ENCODE measurements at places on chromosomes 7 and 10.

GRCh38 chr7:140179339-140179738 is 2.6 kb upstream of the KDM7A start:
- DNase-seq = no peak

DNA sequence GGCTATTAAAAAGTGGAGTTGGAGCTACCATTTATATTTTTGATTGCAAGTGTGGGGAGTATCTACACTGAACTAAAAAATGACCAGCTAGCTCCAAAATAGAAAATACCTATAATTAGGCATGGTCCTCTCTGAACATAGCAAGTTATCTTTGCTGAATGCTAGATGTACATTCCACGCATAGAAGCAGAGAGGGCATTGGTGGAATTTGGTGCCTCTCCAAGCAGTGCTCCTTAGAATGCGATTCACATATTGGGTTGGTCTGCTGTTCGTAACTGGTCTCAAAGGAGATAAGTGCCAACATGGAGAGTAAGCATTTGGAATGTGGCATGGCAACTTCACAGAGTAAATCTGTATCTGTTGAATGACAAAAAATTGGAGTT is 196.2 kb downstream of the PTN start:
- DNase-seq = no peak

DNA sequence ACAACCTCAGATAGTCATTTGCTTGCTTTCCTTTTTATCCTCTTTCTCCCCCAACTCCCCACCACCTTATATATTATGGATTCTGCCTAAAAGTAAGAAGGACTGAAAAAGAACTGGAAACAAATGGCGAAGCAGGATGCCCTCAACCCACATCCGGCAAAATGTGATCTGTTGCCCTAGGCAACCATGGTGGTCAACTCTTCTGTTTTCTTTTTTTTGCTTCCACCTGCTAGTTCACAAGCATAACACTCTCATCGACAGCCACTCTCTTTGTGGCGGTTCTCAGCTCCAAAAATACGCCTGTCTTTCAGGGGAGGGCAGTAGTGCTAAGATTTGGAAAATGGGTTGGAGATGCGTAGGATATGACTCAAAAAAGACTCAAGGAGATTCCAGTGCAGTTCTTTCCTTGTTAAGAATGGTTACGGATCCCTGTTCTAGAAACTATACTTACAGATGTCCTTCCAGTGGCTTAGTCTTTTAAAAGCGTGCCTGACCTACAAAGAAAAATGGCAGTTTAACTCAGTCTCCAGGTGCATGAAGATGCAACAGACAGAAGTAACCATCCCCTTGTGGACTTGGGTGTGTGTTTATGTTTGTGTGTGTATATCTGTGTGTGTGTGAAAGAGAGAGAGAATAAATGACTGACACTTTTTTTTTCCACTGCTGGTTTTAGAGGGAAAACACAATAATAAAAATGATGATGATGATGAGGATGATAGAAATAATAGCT is 10.7 kb downstream of the APBB1IP start:
- DNase-seq = no peak

- no peak for DNase-seq
These were observed 103.0 kb downstream of the CALD1 start for GRCh38 chr7:134882481-134882880.

GRCh38 chr10:96639899-96640298 is 53.1 kb upstream of the TM9SF3 start:
- DNase-seq = no peak

DNA sequence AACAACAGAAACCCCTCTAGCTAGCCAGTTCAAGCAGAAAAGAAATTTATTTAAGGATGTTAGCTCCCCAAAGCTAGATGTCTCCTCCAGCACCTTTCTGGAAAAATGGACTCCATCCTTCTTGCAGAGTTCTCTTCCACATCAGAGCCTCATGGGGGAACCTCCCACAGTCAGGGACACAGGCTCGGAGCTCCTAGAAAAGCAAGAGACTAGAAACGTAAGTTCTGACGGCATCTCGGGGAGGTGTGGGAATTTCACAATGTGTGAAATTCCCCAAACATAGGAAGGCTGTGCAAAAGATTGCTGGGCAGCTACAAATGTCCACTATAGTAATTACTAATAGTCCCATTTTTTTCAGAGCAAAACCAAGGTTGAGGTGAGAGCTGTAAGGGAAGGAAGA is 184.8 kb downstream of the EVX1 start:
- DNase-seq = no peak

- no peak for DNase-seq
These were observed 28.0 kb downstream of the GSAP start for GRCh38 chr7:77388055-77388641.

GRCh38 chr7:142720986-142721385 is 28.3 kb upstream of the PRSS1 start:
- no peak for DNase-seq

- DNase-seq = no peak
These were observed 3.6 kb downstream of the INA start for GRCh38 chr10:103280506-103280905.

GRCh38 chr10:124325633-124325914 is 93.1 kb downstream of the OAT start:
- no peak for DNase-seq

- DNase-seq = no peak
These were observed 14.9 kb upstream of the GIMAP8 start for GRCh38 chr7:150435390-150436073.

- no peak for DNase-seq
These were observed 13.1 kb downstream of the IFT22 start for GRCh38 chr7:101308245-101309085.

DNA sequence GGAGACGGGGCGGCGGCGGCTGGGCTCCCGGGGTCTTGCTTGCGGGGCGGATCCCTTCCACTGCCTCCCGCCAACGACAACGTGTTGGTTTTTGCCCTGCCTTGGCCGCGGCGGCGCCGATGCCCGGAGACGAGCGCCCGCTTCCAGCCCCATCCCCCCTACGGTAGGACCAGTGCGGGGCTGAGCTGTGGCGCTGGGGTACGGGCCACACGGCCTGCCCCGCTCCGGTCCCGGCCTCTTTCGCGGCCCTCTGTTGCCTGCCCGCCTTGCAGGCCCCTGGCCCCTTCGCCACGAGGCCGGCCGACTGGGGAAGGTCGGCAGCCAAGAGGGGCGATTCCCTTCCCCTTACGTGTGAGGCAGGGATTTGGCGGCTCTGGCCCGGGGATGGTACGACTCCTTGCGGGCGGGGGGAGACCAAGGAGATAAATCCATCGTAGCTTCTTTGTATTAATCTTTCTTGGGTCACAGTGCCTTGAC is 488 bp downstream of the EIF4H start:
- DNase-seq = peak; percentile 27

- DNase-seq = peak; percentile 64
These were observed 5.6 kb downstream of the LRRTM3 start for GRCh38 chr10:66931340-66931948.

GRCh38 chr7:23467806-23468525 is 2.3 kb downstream of the IGF2BP3 start:
- peak; percentile 44 for DNase-seq

GRCh38 chr7:116802746-116803152 is 59.6 kb upstream of the CAPZA2 start:
- peak; percentile 56 for DNase-seq

- peak; percentile 46 for DNase-seq
These were observed 80.3 kb upstream of the ARID5B start for GRCh38 chr10:61821153-61821552.

GRCh38 chr7:8817448-8818036 is 384.1 kb downstream of the NXPH1 start:
- DNase-seq = no peak

- DNase-seq = no peak
These were observed 989 bp downstream of the ERLIN1 start for GRCh38 chr10:100184840-100185239.

GRCh38 chr7:4683043-4683883 is 1.2 kb downstream of the FOXK1 start:
- no peak for DNase-seq

DNA sequence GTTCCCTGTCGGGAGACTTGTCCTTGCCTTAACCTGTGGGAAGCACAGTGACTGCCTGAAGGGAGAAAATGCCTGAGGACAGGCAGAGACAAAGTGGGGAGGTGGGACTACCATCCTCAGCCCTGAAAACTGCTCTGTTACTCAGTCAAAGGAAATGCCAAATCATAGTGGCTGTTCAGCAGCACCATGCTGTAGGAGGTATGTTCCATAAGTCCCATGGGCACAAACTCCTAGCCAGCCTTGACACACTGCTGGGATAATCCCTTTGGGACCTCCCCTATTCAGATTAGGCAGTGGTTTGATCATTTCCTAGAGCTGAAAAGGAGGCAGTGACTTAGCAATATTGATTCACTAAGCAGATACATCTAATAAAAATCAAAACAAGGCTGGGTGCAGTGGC is 80.1 kb downstream of the MCU start:
- no peak for DNase-seq

GRCh38 chr7:128030263-128030653 is 979 bp downstream of the LRRC4 start:
- no peak for DNase-seq

- no peak for DNase-seq
These were observed 482.3 kb downstream of the SORCS1 start for GRCh38 chr10:106682175-106682574.

- DNase-seq = no peak
These were observed 50.3 kb downstream of the FAM53B start for GRCh38 chr10:124693801-124694416.

GRCh38 chr7:140684066-140684950 is 11.6 kb downstream of the ADCK2 start:
- DNase-seq = no peak

DNA sequence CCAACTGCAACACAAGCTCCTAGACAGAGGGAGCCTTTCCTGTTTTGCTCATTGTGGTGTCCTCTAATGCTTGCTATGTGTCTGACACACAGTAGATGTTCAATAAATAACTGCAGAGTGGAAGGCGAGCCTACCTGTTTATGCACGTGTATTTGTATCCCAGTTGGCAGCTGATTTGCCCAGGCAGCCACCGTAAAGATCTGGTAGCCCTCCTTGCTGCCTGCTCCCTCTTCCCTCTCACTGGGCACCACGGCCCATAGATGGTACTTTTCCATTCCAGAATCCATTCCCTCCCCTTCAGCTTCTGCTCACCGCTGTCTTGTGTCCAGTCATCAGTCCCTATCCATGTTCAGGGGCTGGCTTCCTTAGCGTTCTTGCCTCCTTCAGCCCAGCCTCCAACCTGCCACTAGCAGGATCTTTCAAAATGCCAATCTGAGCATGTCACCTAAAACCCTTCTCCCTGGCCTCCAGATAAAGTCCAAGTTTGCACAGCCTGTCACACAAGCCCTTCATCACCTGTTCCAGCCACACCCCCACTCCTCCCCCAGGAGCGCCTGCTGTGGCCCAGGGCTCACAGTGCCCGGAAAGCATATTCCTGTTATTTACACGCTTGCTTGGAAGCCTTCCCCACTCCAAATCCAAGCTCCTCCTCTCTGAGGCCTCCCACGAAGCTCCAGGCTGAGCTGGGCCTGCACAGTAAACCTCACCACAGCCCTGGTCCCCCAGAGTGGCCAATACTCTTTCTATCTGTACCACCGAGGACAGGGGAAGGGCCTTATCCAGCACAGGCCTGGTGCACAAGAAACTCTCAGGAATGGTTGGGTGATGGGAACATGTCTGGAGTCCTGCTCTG is 21.0 kb downstream of the ZCCHC24 start:
- DNase-seq = no peak

DNA sequence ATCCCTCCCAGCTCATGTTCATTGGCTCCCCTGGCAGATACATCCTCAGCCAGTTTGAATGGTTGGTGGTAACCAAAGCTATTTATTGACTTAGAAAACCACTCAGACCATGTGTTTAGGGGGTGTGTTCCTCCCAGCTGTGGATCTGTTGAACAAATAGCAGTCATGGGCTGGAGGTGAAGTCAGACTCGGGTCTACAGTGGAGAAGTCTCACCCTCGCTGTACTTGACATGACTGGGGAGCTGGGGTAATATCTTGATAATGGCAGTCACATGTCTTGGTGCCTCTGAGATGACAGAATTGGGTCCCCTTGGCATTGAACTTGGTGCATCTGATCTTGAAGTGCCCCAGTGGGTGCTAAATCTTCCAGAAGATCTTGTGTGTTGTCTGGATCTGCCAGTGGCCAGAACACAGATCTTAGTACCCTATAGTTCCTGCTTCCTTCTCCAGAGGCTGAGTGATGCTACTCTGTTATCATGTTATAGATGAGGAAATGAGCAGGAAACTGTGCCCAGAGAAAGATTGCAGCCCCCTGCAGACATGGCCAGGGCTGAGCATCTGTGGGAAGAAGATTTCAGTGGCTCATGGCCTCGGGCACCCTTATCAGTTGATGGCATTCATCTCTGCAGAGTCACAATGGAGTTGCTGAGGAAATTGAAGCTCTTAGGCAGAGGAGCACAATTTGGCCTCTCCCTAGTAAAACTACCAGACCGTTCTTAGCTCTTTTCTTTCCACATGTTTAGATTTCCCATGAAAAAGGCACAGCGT is 50.4 kb downstream of the ADRA2A start:
- no peak for DNase-seq

DNA sequence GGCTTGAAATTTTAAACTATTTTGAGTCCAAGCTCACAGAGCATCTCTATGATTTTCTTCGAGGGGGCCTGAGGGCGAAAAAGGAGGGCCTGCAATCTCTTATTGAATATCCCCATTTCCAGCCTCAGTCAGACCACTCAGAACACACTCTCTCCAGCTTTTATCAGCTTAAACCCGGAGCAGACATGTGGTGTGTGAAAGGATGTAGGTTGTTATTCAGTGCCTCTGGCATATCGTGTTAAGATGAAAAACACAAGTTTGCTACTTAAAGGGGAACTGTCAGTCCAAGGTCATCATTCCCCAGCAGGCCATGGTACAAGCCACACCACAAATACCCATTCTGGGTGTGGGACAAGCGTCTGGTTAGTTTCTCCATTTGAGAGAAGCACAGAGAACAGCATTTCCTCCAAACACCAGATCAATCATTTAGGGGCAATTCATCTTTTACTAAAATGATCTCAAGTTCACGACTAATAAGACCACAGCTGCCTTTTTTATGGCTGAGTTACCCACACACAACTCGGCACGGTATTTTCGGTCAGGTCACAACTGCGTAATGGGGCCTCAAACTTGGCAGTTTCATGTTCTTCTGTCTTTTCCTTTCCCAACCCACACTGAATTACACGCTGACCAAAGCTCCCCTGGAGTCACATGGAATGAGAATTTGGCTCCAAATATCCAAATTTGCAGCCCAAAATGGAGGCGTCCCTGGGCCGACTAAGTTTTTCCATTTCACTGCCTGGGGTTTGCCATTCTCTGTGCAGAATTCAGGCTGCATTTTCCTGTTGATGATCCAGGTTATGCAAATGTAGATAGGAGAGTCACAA is 188.4 kb downstream of the SEM1 start:
- DNase-seq = no peak

DNA sequence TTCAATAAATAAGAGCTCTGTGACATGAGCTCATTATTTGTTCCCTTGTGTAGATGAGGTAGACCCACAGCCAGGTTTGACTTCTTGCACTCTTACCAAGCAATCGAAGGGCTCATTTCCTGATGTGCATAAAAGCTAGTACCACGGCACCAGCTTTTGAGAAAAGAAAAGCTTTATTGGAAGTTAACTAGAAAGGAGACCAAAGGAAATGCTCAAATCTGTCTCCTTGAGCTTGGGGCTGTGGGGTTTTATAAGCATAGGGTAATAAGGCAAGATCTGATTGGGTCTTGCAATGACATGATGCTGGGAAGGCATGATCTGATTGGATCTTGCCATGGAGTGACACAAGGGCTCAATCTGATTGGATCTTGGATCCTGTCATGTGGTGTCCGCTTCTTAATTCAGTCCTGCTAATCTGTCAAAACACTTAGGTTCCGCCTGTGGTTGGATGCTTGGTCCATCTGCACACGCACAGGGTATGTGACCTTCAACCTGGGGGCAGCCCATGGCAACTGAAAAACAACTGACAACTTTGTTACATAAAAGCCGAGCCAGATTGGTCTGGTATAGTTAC is 47.8 kb upstream of the FRMD4A start:
- no peak for DNase-seq

GRCh38 chr7:54823776-54824175 is 64.8 kb upstream of the SEC61G start:
- DNase-seq = no peak

All from RCC 7860 (cell line).